Activated T-cell treated with anti-CD3 and anti-CD28 coated beads for 1 hour (primary cell): ENCODE measurements at places on chromosomes 1 and 21.

GRCh38 chr1:246788895-246789338 lies 64.7 kb downstream of the SCCPDH start:
- no peak for DNase-seq

DNA sequence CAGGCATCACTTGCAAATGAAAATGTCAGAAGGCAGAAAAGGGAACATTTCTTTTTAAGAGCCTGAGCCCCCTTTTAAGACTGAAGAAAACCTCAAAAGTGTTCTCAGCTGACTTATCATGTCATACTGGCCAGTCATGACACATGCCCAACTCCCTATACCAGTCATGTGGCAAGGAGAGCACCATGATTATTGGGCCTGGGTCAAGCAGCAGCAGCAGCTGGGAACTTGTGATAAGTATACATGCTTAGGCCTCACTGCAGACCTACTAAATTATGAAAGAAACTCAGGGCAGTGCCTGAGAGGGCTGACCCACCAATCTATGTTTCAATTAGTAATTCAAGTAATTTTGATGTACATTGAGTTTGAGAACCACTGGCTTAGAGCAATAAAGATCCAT lies 8.6 kb downstream of the RO60 start:
- no peak for DNase-seq

DNA sequence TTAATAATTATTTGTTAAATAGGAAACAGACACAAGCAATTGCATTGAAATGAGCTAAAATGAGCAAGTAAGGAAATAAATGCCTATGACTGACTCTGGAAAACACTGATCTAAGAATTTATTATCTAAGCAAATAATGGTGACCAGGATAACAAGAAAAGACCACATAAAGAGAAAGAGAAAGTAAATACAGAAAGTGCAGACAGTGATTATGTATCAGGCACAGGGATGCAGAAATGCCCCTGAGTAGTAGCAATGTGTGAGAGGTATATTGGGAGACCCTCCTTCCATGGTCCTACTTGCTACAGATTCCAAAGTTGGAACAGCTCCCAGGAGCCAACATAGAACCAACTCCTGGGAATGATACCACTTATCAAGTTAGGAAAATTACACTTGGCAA lies 33.3 kb upstream of the MUTYH start:
- no peak for DNase-seq

DNA sequence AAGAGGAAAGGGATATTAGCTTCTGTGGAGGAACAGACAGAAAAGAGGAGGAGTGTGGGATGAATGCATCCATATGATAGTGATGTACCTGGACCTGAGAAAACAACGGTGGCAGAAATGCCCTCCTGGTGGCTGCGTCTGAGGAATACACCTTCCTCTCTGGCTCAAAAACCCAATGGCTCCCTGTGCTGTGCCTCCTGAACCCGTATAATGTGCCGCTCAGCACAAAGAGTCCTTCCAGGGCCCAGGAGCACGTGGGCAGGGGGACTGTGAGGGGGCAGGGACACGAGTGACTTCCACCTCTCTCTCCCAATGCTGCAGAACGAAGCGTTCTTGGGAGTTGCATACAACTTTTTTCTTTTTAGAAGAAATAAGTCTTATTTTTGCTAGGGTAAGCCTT lies 31.2 kb downstream of the IRF2BP2 start:
- no peak for DNase-seq

- DNase-seq: no peak
These were observed 36.6 kb downstream of the RABIF start for GRCh38 chr1:202852163-202852904.

DNA sequence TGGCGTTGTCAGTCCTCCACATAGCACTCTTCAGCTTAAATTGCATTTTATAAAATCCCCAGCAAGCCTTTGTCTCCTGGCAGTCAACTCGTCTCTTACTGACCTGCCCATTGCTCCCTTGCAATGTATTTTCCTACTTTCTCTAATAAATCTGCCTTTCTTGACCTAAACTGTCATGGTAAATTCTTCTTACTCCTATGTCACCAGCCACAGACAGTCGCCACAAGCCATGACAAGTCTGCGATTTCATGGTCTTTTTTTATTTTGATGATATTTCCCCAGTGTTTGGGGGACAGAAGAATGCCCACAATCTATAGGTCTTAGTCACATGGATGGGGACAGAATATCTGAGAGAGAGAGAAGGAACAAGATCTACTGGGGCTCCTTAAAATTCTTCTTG lies 8.4 kb downstream of the IFNAR2 start:
- DNase-seq: no peak

GRCh38 chr1:209168204-209168603 lies 415.3 kb upstream of the CAMK1G start:
- no peak for DNase-seq

- DNase-seq: no peak
These were observed 1618.7 kb downstream of the AMY1C start for GRCh38 chr1:105368446-105368845.

GRCh38 chr1:231550448-231550781 lies 21.9 kb downstream of the TSNAX start:
- no peak for DNase-seq

- no peak for DNase-seq
These were observed 19.5 kb downstream of the UBASH3A start for GRCh38 chr21:42423197-42423675.

- no peak for DNase-seq
These were observed 1.6 kb downstream of the TMEM200B start for GRCh38 chr1:29121936-29122681.

DNA sequence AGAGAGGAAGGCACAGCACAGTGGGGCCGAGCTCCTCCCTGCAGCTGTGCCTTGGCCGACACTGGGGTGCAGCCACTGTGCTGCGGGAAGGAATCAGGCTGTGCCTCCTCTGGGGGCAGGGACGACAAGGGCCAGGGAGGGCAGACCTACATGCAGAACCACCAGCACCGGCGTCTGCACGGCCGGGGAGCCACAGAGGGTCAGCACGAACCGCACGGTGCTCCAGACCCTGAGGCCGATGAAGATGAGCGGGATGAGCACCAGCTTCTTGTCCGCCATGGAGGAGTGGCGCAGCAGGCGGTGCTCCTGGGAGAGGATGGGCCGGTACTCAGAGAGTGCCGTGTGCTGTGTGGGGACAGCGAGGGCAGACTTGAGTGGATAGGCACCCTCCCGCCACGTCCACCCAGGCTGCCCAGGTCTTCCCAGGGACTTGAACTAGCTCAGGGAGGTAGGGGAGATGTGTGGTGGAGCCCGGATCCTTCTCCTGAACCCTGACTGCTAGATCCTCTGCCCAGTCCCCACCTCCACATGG lies 23.5 kb downstream of the GPR157 start:
- DNase-seq: no peak

DNA sequence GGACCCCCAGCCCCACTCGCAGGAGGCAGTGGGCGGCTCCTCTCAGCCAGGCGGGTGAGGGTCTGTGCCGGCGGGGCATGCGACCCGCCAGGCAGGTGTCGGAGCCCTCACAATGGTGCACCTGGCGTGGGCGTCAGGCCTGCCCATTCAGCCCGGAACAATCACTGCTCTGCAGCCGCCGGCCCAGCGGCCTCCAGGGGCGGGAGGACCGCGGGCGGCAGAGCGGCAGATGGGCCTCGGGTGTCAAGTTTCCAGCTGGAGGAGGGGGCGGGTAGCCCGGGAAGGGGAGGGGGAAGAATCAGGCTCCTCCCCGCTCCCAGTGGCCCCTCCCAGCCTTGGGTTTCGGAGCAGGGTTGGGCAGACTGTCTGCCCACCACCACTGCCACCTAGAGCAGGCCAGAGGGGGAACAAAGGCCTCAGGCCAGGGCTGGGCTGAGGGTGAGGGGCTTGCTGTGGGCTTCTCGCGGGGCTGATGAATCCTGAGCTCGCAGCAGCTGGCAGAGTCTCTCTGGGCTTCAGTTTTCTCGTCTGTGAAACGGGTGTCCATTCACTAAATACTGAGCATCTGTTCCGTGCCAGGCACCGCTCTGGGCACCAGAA lies 39.5 kb upstream of the CASZ1 start:
- DNase-seq: no peak

GRCh38 chr1:6918925-6919511 lies 133.8 kb downstream of the CAMTA1 start:
- no peak for DNase-seq

DNA sequence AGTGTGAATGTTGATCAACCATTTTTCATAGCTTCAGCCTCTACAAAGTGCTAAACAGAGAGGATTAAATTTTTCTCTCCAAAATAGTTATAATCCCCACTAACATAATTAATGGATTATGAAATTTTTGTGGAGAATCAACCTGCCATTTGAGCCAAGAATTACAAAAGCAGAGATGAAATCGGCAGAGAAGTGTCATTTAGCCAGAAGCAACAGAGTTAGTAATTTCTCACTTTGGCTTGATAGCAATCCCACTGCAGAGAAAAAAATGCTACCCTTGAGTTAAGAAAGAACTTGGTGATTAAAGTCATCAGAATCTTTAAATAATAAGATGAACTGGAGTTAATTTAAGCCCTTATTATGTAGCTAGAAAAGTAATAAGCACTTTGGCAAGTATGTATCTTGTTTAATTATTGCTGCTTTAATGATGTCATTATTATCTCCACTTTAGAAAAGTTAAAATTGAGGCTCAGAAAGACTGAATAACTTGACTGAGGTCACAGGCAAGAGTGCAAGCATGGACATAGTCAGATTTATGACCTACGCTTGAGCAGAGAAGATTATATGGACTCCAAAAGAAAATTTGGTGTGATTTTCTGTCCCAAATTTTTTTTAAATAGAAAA lies 37.3 kb downstream of the RGS4 start:
- no peak for DNase-seq

DNA sequence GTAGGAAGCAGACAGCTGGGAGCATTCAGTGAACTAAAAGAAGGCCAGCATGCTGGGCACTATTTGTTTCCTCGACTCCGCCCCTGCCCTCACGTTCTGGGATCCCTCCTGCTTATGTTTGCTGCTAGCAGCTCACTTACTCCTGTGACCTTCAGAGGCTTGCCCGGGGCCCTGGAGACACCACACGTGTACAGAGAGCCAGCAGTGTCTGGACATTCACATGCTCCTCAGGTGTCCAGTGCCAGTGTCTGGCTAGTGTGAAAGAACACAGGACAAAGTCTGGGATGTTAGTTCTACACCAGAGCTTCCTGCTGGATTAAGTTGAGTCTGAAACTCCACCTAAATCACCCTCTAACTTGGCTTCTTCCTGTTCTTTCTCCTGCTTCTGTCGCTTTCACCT lies 108.1 kb downstream of the OMA1 start:
- no peak for DNase-seq

GRCh38 chr1:50476800-50477199 lies 53.6 kb upstream of the DMRTA2 start:
- no peak for DNase-seq

- DNase-seq: no peak
These were observed 58.7 kb downstream of the RABGAP1L start for GRCh38 chr1:174217787-174218574.

DNA sequence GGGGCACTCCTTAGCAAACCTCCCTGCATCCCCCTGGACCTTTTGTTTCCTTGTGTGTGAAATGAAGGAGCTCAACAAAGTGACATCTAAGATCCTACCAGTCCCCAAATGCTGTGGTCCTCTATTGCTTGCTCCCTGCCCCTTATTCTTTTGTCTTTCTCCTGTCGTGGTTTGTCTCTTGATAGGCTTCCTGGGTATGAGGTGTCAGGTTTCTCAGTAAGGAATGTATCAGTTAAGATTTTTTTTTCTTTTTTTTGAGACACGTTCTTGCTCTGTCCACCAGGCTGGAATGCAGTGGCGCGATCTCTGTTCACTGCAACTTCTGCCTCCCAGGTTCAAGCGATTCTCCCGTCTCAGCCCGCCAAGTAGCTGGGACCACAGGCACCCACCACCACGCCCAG lies 16.8 kb downstream of the CNIH3 start:
- no peak for DNase-seq

GRCh38 chr1:25631750-25632485 lies 15.3 kb downstream of the MAN1C1 start:
- DNase-seq: no peak

DNA sequence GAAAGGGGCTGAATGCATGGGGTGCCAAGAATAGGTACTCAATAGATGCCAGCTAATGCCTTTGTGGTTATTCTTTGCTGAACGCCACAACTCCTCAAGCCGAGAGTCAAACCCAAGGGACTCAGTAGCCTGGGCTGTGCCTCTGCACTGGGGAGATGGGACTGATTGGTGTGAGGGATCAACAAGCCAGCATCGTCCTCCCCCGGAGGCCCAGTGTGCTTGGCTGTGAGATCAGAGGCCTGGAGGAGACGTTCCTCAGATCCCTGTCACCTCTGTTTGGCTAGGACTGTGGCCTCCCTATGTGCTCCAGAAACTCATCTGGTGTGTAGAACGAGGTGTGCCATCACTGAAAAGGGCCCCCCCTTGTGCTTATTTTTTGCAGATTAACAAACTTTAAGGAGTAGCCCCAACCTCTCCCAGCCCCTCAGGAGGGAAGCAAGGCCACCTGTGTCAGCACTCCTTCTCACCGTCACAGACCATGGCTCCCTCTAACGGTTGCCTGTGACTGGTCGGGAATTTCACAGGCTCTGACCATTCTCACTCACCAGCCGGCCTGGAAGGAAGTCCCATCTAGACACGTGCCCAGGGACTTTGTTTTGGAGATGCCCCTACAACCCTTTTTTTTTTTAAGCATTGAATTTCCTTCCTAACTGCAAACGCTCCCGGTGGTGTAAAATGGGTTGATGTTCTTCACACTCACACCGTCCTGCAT lies 194.0 kb upstream of the VAMP3 start:
- DNase-seq: no peak

DNA sequence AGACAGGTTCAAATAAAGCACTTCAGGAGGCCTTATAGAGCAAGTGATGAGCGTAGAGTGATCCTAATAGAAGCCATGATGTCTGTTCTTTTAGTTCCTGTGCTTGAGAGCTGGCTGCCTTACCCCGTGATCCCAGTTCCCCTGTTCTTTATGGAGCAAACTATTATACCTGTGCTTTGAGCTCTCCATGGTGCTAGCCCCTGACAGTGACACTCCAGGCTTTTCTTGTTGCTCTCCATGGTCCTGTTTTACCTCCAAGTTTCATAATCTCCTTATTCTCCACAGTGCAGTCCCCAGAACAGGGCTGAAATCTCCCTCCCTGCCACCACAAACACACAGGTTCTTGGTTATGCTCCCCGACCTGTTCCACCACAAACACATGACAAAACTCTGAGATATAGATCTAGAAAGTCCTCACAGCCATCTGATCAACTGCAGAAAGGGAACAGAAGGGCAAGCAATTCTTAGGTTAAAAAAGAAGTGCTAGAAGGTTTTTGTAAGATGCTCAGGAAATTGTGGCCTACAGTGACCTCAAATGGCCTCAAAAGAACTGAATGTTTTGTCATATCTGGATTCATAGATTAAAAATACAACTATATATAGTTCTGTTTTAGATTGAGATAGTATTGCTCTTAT lies 6.0 kb downstream of the CADM3 start:
- no peak for DNase-seq
